ENCODE measurements at places on chromosomes 6 and 20. TPM values are rescaled to one million over a fixed set of nuclear protein-coding genes. Genes with fewer than 3 reads are reported as not detected.

DNA sequence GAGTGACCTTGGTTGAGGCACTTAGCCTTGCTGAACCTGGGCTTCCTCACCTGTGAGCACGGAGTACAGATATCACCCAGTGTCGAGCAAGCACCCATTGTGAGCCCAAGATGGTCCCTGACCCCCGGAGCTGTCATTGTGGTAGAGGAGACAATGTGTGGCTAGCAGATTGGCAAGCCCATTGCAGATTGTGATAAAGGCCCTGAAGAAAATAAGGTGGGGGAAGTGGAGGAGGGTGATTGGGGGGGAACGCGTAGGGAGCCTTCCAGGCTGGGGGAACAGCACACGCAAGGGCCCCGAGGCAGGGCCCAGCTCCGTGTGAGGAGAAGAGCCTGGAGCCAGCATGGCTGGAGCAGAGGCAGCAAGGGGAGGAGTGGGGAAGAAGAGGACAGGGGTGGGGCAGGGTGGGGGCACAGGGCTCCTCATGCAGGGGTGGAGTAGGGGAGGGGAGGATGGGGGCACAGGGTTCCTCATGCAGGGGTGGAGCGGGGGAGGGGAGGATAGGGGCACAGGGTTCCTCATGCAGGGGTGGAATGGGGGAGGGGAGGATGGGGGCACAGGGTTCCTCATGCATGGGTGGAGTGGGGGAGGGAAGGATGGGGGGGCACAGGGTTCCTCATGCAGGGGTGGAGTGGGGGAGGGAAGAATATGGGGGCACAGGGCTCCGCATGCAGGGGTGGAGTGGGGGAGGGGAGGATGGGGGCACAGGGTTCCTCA lies 7.0 kb downstream of the CEBPB start:
- DNase-seq, result no peak

DNA sequence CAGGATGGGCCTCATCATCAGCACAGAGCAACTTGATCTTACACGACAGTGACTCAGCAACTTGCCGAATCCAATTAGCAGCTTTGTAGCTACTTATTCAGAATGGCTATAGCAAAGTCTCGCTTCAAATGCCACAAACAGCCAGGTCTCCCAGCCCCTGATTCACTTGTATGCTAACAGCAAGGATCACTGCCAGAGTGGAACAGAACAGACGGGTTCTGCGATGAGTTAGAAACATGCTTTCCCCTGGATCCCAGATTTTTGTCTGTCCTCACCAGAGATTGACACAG lies 254.4 kb downstream of the NRN1 start:
- peak; percentile 69 for DNase-seq

Gene VGLL2
- total RNA-seq, result not detected

DNA sequence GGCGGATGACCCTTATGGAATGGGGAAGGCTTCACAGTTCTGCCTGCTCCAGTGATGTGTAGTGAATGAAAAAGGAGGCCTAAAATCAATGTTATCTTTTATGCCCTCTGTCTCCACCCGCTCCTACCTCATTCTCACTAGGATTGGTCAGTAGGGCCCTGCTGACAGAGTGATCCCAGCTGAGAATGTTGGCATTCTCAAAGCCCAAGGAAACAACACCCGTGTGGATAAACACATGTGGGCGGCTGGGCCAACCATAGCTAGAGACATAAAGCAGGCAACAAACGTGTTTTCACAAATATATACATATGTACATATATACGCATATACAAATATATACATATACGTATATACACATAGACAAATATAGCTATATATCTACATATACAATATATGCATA lies 4.5 kb downstream of the RIPK1 start:
- DNase-seq, result no peak

Gene PPP1R18
- 56.6 TPM for total RNA-seq

Gene SCUBE3
- total RNA-seq, result 10.0 TPM

DNA sequence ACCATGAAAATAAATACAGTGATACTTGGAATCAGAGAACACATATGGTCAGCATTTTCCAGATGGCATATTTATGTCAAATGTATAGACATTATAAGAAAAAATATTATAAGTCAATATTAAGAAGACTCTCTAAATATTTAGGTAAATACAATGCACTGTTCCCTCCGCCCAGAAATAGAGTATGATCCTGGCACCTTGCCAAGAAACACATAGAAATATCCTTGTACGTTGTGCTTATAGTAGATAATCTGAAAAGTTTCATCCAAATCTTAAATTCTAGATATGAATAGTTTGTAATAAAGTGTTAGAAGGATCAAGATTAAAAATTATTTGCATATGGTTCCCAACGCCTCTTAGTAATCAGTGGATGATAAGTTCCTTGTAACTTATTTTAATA lies 645.8 kb upstream of the GJE1 start:
- no peak for DNase-seq

- no peak for DNase-seq
Observed at GRCh38 chr6:109485266-109485935, 2.4 kb upstream of the ZBTB24 start.

- no peak for DNase-seq
Observed at GRCh38 chr6:148304976-148305375, 37.7 kb upstream of the SASH1 start.

Gene LBP
- total RNA-seq, result not detected
